ENCODE measurements at places on chromosomes 5 and 9.

DNA sequence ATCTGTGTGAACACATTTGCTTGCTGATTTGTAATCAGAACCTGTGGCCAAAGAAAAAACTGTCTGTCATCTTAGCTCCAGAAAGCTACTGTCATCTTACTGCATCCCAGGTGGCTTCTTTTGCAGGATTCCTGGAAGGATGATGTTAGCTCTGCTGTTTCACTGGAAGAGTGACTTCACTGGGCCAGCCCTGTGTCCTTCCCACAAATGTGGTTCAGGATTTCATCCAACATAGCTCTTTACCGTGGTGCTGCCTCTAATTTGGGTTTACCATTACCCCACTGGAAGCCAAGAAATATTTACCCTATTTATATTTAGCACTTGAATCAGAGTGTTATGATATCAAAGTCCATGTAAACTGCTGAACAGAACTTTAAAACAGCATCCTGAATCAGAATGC, 501.0 kb downstream of the GADD45G start:
- no peak for DNase-seq

DNA sequence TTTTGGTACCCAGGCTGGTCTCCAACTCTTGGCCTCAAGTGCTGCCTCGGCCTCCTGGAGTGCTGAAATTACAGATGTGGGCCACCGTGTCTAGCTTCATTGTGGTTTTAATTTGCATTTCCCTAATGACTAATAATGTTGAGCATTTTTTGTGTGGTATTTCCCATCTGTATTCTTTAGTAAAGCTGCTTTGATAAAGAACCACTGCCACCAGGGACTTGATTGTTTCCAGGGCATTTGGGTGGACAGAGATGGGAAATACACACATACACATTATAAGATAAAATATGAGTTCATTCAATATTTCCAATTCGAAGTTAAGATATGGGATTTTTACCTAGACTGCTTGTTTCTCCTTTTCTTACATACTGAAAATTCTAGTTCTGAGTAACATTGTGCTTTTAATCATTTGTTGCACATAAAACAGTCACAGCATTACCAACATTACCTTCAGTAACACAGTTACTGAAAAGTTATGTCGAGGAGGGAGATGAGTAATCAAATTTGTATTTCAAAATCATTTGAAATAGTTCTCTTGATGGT, 28.9 kb downstream of the HABP4 start:
- no peak for DNase-seq

DNA sequence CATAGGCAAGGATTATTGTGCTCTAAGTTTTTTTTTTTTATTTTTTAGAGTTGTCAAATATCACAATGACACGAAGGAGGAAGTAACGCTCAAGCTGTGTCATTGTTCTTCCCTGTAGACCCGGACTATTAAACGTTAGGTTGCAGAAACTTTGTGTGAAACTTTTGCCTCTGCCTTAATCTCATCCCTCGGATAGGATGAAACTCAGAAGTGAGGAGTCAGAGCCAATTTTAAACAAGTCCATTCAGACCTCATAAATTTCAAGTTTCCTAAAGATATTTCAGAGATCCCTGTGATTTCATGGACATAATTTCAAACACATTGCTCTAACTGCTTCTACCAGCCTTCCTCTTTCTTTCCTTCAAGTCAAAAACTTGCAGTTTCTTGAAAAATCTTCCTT, 98.7 kb upstream of the C6 start:
- no peak for DNase-seq

DNA sequence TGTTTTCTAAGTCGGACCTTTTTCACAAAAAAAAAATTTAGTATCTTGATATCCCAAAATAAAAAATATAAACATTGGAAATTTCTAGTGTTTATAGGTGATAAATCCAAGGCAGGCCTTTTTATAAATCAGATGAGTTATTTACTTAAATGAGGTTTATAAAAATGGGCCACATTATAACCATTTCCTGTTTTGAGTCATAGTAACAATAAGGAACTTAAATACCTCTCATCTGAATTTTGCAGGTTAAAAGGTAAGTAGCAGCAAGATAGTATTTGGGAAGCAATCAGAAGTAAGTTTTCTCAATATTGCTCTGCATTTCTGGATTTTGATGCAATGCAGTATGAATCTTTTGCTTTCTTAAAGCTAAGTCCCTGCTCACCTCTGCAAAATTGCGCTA, 3.9 kb downstream of the SPTAN1 start:
- DNase-seq, result no peak

- peak; percentile 37 for DNase-seq
Observed at GRCh38 chr9:121071756-121072421, 2.9 kb upstream of the CNTRL start.

DNA sequence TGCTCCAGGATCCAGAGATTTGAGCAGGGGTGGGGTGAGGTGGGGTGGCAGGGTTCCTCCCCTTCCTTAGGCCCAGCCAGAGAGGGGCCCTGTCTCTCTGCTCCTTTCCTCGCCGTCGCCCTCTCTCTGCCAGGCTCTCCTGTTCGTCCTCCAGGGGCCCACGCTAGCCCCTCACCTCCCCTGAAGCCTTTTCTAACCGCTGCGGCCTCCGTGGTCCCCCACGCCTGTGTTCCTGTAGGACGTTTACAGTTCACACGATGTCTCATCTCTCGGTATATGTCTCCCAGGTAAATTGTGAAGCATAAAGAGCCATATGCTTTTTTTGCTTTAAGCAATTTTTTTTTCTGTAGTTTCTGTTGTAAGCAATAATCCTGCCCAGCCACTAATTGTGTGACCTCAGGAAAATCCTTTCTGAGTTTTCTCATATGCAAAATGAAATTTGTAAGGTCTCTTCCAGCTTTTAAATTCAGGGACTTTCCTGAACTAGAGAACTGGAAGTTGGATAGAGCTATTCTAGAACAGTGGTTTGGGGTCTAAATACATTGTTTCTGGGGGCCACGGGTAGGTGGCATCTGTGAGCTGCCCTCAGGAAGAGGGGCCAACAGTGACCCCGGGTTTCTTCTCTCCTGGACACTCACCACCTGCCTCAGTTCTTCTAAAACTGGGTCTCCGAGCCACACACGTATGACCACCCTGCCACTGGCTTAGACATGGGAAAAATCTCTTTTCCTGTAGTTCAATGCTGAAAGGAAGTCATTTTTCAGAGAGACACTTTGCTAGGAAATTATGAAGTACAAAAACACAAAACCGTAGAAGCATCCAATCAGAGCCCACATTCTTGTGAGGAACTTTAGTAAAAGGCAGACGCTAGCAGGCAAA, 50.2 kb upstream of the ZNF366 start:
- DNase-seq, result no peak

- no peak for DNase-seq
Observed at GRCh38 chr5:62343428-62343827, 37.4 kb downstream of the KIF2A start.

GRCh38 chr5:176415952-176416924, at the start of gene CLTB:
CLTB (minus strand) TSS chr5:176416539; CDS start chr5:176416363, 176 bp downstream.
- DNase-seq, result peak; percentile 80

DNA sequence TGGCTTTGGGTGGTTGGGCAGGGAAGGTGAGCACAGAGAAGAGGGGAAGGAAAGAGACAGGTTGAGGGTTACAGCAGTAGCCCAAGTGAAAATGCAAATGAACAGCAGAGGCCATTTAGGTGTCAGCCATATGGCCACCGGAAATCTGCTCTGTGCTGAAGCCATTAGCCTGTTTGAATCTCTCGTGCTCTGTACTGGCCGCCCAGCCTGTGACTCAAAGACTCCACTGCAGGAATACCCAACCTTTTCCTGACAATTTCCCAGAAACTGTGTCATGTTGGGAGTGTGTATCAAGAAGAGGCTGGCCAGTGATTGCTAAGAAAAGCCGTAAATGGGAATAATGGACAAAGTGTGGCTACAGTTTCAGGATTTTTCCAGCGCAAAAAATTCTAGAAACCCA, 35.9 kb upstream of the RAI14 start:
- no peak for DNase-seq

DNA sequence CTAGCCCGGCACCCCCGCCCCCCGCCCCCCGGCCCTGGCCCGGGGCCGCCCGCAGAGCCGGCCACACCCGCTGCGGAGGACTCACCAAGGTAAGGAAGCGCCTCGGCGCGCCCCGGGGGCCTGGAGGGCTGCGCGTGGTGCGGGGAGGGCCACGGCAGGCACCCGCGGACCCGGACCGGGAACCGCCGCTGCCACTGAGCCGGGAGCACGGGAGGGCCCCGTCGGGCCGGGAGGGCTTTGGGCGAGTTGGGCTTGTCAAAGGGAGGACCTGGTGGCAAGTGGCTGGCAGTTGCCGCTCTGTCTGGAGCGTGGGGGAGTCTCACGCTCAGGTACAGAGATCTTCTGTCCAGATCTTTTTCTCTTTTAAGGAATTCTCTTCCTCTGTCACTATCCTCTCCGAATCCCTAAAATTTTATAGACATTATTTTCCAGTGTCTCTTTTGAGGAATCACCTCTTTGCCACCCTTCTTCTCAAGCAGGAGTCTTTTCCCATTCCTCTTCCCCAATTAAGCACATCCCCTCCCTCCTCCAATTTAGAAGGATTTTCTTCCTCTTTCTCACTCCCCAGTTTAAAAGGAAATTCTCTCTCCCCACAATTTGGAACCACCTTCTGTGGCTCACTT, 11.3 kb upstream of the LHX2 start:
- DNase-seq, result no peak

DNA sequence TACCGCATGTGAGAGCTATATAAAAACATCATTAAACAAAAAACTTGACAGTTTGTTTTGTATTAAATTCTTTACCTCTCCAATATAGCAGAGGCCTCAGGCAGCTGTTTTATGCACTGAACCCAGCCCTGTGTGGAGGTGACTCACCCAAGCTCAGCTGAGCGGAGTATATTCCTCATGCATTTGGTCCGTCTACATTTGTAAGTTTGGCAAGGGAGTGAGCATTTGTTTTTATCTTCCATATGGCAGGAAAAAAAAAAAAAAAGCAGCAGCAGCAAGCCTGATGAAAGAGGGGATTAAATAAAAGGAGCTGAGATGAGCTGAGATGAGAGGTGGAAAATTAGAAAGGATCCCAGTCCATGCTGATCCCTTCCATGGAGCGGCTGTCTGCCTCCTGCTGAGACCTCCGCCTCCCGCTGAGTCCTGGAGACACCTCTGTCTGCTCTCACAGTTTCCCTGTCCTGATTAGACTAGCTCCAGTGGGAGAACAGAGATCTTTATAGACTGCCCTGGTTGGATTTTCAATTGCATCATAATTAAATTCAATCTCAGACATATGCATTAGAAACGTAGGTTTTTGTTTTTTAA, 112.0 kb upstream of the CTNND2 start:
- no peak for DNase-seq

- no peak for DNase-seq
Observed at GRCh38 chr9:107627781-107628180, 138.2 kb upstream of the KLF4 start.

DNA sequence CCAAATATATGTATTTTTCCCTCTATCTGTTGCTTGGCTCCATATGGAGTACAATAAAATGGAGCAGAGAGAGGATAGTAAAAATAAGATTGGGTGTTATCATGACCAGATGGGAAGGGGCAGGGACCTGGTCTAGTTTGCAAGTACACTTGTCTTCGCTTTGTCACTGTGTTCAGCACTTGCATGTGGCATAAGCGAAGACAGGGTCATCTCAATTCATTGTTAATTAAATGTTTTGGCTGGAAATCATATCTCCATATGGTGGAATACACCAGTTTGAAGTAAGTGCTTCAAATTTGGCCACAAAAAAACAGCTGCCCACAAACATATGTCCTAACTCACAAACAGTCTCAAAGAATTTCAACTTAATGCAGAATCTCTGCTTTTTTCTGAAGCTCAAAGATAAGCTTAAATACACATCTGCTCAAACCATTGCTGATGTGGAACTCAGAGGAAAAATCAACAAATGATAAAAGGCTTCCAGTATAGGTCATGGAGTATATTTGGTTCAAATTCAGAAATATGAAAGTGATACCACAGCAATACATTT, 865.4 kb downstream of the TLE4 start:
- DNase-seq, result no peak

DNA sequence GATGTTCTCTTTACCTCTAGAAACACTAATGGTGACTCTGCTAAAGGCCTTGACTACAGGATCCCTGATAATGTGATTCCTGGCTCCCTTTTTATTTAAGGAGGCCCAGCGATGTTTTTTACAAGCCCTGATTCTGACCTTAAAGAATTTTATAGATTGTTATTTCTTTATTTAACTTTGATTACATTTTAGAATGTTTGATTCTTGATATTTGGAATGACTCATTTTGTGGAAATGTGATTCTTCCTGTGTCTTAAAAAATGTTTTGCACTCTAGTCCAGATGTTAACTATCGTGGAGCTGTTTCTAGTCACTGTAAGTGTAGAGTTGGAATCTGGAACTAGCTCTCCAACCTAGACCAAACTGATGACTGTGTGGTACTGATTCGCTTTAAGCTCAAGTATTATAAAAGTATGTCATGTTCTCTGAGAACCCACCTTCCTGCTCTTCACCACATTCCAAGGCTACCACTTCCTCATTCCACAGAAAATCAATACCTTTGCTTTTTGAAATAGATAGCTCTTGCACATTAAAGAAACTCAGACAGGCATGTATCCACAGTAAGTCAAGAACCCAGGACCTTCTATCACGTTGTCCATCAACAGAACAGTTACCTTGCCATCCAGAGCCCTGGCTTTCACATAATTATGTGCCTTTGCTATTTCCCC, 65.2 kb downstream of the JMY start:
- DNase-seq, result no peak

DNA sequence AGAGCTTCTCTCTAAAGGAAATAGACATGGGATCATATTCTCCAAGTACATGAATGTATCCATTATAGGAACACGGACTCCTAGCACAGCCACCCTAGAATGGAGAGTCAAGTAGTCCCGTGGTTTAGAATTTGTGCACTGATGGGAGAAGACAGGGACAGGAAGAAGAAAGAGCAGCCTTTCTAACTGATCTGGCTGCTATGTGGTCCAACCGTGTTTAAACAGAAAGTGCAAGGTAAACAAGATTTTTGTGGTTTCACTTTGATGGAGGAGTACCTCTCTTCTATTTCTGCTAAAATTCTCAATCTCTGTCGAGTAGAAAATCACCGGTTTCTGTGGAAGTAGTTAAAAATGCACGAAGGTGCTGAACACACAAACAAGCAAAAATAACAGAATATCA, 171.3 kb downstream of the ST8SIA4 start:
- no peak for DNase-seq

- no peak for DNase-seq
Observed at GRCh38 chr9:80811656-80812055, 877.7 kb downstream of the TLE1 start.

- no peak for DNase-seq
Observed at GRCh38 chr9:16543686-16544085, 326.8 kb downstream of the BNC2 start.

DNA sequence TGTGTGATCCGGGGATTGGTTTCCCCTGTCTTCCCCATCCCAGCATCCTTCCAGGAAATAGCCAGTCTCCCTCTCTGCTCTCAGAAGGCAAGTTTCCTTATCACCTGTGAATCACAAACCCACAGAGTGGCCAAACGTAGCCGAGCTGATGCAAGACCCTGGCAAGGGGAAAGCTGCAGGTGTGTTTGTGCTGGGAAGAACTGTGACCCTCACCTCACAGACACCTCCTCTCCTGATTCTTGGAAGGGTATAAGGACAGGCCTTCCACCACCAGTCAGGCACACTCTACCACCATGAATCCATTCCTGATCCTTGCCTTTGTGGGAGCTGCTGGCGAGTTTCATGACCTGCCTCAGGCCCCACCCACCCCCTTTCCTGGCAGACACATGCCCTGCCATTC, at the start of gene PRSS3:
Gene PRSS3 (plus strand): TSS at position 281 of the 400 bp plus-strand sequence. CDS start 13 bp downstream, at position 294.
- DNase-seq, result no peak
